ENCODE measurements at places on chromosomes 11 and 22.

GRCh38 chr22:33639588-33640254 is 280.6 kb downstream of the LARGE1 start:
- DNase-seq, result no peak

DNA sequence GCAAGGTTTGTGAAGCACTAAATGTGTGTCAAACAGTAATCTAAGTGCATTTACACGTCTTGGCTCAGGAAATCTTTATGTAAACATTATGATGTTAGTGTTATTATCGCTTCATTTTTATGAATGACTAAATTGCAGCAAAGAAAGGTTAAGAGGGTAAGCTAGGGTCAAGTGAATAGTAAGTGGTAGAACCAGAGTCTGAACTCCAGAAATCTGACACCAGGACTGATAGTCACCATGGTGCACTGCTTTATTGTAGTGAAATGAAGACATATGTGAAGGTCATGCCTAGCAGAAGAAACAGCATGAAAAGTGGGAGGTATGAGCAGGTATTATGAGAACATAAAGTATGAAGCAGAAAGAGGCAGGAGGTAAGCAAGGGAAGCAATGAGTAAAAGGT is 368.7 kb upstream of the TENM4 start:
- peak; percentile 57 for DNase-seq

DNA sequence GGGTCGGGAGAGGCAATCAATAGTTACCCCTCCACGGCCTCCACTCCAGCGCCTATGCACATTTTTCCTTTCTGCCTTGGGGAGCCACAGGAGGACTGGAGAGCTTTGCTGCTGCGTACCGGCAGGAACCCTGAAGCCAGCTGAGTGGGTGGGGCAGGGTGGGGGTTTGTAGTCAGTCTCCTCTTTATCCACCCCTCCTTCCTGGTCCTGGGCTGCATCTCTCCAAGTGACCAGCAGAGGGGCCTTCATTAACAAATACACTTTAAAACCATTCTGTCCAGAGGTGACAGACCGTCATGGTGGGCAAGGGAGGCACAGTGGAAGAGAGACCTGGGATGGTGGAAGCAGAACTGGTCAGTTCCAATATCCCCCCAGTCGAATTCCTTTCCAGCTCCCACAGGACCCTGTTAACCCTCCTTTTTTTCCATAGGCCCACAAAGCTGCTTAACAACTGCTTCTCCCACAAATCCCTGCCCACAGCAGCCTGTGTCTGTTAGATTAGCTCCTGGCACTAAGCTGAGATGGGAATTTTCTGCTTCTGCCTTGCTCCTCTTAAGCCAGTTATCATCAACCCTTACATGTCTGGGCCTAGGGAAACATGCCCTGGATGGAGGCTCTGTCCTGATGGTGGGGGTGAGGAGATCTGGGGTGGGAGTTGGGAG is 3.9 kb upstream of the ABCG4 start:
- DNase-seq, result no peak

DNA sequence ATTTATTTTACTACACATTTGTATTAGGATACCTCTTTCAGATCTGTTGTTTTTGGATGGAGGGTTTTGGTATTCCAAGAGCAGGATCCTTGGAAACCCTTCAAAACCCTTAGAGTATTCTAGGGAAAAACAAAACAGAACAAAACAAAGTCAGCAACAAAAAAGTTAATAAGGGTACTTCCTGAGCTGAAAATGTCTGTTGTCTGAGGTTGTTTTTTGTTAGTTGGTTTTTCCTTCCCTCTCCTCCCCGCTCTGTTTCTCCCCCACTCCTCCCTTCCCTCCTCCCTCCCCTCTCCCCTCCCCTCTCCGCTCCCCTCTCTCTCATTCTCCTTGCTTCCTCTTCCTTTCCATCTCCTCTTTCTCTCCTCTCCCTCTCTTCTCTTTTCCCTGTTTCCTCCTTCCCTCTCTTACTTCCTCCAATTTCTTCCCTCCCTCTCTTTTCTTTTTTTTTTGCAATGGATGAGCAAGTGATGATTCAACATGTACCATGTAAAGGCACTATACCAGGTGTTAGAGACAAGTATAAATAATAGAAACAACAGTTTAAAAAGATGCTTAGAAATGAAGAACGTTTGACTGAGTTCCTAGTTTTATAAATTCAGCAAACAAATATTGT is 160.6 kb downstream of the TMEM135 start:
- no peak for DNase-seq

- DNase-seq, result no peak
Measured at GRCh38 chr11:64925536-64926436, 1.3 kb downstream of the PPP2R5B start.

DNA sequence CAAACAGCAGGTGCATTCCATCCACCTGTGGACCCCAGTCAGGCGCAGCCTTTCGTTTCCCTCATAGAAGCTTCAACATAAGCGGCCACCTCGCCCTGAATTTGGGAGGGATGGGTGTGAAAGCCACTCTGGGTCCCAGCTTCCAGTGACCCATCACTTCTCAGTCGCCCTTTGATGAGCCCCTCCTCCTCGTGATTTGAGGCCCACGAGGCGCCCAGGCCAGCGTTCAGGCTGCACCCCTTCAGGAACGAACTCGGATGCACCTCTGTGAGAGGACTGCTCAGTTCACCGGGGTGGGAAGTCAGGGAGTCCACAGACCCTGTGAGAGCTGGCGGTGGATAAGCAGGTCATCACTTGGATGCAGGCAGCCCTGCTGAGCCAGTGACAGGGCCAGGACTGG is 1118.2 kb downstream of the BRD1 start:
- DNase-seq, result no peak

GRCh38 chr11:126358763-126359160 is 3.3 kb downstream of the ST3GAL4 start:
- DNase-seq, result no peak

DNA sequence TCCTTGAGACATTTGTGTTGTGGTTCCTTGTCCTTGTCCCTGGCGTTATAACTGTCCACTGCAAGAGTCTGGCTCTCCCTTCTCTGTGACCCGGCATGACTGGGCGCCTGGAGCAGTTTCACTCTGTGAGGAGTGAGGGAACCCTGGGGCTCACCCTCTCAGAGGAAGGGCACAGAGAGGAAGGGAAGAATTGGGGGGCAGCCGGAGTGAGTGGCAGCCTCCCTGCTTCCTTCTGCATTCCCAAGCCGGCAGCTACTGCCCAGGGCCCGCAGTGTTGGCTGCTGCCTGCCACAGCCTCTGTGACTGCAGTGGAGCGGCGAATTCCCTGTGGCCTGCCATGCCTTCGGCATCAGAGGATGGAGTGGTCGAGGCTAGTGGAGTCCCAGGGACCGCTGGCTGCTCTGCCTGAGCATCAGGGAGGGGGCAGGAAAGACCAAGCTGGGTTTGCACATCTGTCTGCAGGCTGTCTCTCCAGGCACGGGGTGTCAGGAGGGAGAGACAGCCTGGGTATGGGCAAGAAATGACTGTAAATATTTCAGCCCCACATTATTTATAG is 23.0 kb downstream of the MYBPC3 start:
- DNase-seq, result no peak

GRCh38 chr11:112166562-112166961 is 610 bp upstream of the TEX12 start:
- no peak for DNase-seq

- DNase-seq, result peak; percentile 17
Measured at GRCh38 chr11:64204464-64204989, 2.0 kb upstream of the FERMT3 start.

DNA sequence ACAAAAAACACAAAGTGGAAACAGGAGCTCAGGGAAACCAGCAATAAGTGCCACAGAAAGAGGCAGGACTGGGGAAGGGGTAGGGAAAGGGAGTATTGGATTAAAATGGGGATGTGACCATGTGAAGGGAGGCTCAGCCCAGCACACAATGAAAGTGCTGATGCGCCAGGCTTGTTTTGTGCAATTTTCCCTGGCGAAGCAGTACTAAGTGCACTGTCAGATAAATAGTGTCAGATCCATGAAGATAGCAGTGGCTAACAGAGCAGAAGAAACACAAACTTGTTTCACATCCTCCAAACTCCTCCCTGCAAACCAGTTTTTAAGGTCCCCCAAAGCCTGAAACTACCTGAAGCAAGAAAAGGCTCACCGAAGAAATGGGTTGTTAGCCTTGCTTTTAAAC is 50.7 kb upstream of the RAPSN start:
- no peak for DNase-seq

DNA sequence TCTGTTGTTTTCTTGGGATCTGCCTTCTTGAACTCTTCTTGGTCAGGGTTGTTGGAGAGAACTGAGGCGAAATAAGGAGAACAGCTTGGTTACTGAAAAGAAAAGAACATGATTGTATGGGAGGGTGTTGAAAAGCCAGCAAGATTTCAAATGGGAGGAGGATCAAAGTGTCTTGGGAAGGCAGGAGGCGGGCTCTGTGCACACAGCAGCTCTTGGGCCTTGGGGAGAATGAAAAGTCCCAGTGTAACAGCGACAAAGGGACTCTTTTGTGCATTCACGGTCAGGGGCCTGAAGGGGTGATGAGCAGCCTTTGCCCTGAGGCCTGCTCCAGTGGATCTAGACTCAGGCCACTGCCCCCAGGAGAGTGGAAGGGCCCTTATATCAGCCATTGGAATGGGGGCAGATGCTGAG is 135.4 kb downstream of the ADAMTS15 start:
- DNase-seq, result no peak

DNA sequence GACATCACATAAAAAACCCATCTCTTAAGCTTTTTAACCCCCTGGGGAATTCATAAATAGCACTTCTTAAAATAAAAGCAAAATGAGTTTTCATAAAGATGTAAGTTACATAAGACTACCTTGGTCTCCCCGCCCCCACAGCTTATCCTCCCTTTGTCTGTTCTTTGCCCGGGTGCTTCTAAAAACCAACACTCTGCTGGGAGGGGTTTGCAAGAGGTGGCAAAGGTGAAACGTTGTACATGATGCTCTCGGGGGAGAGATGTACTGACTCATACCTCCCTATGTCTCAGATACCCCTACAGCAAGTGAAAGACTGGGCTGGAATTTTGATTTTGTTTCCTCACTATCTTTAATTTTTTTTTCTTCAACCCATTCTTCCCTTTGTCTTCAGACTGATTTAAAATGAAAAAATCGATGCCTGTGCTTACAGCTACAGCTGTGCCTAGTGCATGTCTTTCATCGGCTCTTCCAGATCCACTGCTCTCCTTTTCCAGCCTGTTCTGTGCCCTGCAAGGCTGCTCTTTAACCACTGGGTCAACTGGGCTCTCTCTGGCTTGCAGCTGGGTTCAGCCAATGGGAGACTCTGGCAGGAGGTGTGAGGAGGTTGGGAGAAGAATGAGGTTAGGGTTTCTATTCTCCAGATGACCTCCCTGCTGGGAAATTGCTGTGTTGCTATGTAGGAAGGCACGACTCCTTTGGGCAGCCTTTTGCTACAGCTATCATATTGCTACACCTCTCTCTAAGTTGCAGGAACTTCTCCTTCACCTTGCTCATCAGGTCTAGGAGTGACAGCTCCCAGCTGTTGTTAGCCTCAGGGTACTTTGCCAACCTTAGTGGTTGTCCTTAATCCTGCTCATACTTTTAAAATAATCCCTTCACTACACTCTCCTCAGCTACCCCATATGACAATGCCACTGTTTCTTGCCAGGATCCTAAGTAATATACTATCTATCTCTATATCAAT is 266.5 kb downstream of the TENM4 start:
- no peak for DNase-seq

DNA sequence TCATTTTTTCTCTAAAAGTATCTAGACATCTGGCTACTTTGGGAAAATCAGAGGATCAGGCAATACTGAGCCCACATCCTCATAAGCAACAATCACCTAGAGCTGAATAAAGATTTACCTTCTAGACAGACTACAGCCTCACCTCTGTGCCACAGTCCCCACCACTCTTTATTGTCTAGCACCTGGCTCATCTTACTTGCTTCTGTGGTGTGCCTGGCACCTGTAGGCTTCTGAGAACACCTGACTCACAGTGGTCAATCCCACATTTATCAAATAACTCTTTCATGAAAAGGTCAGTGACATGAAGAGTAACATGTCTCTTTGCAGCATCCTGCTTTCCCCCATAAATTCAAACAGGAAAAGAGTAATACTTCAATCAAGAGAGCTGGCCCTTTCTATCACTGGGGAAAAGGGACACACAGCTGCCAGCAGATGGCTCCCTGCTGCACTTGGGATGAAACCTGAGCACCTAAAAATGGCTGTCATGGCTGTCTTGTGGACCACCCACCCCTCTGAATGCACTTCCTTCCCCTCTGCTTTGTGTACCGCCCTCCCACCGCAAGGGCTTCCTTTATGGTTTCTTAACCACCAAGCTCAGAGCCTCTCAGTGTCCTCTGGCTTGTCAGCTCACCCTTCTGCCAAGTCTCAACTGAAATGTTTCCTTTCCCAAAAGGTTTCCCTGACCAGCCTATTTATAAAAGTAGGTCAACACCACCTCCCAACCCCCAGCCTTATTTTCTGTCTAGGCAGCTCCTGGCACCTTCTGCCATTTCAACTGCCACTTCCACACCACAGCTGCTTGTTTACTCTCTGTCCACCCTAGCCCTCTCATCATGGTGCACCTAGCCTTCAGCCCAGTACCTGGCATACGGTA is 9.3 kb downstream of the TFIP11 start:
- no peak for DNase-seq

DNA sequence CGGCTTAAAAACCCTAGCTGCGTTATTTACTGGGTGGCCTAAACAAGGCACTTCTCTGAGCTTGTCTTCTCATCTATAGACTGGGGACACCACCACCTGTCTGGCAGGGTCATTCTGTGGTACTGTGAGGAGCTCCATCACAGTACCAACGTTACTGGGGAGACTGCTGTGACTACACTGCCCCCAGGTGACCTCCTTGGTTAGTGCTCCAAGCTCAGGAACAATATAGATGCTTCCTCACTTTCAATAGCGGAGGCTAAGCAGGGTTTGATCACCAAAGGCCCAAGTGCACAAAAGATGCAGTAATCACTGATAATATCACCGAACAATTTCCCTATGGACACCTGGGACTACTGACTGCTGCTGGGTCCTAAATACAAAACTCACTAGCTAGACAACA is 18.8 kb downstream of the PRPF19 start:
- peak; percentile 2 for DNase-seq

DNA sequence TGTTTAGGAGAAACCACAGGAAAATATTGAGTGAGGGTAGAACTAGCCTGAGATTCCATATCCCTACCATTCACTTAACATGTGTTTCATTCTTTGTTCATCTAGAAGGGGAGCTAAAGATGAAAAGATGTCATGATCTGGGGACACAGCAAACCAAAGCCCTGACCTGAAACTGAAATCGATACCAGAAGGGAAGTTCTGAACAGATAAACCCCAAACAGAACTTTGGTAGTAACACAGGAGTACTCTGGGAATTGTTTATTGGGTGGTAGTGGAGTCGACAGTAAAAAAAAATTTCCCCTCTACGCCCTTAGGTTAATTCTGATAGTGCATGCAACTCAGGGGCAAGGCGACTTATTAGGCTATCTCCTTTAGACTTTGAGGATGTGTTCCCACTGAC is 27.2 kb downstream of the OR2AT4 start:
- no peak for DNase-seq
